ENCODE measurements at places on chromosomes 5 and 9.

DNA sequence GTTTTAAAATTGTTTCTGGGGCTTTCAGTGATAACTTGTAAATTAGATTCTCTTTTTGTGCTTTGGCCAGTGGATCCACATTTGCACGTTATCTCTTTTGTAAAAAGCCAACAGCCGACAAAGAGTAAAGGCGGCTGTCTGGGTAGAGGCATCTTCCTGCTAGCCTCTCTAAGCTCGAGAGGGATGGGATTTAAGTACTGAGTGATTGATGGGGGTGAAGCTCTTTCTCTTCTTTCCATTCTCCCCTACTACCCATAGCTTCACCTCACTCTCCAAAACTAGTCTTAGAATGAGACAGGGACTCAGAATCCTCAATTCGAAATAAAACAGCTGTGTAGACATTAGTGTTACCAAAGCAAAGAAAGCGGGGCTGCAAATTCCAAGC, 3.4 kb downstream of the PBX3 start:
- DNase-seq: no peak

GRCh38 chr5:179380211-179381035, 35.2 kb upstream of the ADAMTS2 start:
- DNase-seq: no peak

GRCh38 chr5:75368391-75368790, 31.4 kb downstream of the HMGCR start:
- DNase-seq: no peak

GRCh38 chr5:175214152-175214551, 229.8 kb downstream of the DRD1 start:
- no peak for DNase-seq

- DNase-seq: no peak
These were observed 218.4 kb downstream of the EBF1 start for GRCh38 chr5:158881091-158881880.

DNA sequence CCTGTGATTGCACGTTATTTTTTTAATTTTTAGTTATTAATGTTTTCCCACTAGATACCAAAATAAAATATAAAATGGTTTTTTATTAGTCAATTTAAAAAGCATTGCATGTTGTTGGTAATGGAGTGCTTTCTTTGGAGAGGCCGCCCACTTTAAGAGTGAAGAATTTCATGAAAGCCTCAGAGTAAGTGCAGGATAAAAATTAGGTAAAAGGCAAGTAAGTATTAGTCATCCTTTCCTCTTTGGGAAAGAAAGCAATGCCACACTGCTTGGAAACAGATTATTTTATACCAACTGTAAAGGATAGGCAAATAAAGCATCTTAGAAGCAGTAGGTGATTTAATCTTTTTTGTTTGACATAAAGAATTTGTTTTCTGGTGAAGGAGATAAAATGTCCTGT, 62.9 kb downstream of the HSD17B4 start:
- DNase-seq: no peak

- no peak for DNase-seq
These were observed 395.2 kb downstream of the BNC2 start for GRCh38 chr9:16475257-16475656.

DNA sequence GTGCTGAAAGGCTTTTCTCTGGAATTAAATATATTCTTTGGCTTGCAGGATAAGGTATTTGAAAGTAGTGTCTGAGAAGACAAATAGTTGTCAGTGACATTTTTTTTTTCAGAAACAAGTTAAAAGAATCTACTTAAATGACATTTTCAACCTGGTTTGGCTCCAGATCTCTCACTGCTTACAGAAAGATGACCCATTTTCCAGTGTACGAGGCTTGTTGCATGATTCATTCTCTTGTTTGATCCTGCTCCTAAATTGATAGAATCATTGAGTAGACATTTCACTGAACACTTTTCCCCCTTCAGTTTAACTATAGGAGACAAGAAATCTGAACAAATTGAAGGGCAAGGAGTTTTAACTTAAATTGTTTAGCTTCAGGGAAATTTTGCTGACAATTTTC, 546.1 kb downstream of the ZNF608 start:
- DNase-seq: no peak

DNA sequence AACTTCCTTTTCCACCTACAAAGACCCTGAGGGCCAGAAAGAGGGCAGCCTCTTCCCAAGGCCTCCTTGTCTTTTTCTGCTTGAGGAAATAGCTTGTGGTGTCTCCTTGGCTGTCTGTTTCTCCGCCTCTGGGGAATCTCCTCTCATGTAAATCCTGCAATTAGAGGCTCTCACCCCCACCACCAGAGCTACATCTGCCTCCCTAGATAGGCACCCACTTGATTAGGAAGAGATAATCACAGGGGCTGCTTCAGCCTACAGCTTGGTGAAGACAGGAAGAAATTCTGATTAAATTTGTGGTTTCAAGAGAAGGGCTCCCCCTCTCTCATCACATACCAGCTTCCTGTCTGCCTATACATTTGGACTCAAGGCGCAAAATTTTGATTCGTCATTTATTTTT, 75.6 kb downstream of the TLR4 start:
- DNase-seq: no peak

DNA sequence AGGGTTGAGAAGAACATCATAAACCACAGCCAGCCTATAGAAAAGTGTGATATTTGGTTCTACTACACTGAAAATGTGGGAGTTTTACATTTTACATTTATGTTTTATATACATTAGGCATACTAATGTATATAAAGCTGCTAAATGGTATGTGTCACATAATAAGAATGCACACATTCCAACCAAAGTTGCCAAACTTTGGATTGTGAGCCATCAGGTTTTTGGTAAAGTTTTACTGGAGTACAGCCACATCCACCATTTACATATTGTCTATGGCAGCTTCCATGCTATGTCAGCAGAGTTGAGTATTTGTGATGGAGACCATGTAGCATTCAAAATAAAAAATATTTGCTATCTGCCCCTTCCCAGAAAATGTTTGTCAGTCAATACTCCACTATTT, 23.1 kb upstream of the TARS1 start:
- no peak for DNase-seq

DNA sequence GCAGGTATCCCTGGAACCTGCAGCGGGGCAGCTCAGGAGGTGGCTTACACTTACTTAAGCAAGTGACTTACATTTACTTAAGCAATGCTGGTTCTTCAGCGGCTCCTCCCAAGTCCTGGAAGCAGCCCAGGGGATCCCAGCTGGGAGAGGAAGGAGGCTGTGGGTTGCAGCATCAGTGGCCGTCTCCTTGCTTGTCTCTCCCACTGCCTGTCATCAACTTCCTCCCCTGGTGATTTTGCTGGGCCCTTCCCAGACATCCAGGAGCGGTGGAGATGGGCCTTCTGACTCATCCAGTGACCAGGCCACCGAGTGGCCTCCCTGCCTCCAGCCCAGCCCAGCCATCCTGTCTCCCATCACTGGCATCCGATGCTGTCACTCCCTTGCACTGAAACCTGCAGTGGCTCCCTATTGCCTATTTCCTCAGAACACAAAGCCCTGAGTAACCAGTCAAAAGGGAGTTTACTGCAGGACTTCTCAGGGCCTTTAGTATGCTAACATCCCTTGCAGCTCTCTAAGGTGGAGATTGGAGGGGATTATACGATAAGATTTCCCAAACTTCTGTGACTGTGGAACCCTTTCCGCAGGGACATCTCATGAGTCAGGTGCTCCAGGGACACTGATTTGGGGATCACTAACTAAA, 155.9 kb upstream of the PHYKPL start:
- no peak for DNase-seq

DNA sequence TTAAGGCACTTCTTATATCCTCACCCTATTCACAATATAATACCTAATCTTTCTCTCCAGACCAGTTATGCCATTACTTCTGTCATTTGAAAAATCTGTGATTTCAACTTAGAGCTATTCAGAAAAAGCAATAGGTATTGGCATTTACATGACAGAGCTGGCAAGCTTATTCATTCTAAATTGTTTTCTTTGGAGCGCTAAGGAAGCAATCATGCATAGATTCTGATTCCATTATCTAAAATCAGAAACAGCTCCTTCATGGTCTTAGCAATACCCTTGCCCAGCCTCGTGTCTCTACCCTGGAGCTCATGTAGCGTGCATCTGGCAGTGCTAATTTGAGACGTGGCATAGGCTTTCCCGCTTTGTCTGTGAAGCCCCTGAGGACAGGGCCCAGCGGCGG, 4.5 kb downstream of the SLC1A1 start:
- DNase-seq: no peak

- no peak for DNase-seq
These were observed 31.4 kb downstream of the CHSY3 start for GRCh38 chr5:129935626-129936025.

DNA sequence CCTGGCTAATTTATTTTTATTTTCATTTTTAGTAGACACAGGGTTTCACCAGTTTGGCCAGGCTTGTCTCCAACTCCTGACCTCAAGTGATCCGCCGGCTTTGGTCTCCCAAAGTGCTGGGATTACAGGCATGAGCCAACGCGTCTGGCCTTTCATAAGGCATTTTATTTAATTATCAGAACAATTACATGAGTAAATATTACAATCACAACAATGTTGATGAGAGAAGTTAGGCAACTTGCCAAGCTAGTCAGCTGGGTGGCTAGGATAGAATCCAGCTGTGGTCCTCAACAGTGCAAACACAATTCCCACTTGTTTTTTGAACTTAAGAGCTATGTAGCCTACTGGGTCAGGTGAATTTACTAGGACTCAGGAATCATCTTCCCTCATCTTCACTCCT, 22.0 kb downstream of the C9orf57 start:
- no peak for DNase-seq

GRCh38 chr5:50711280-50711679, 44.8 kb downstream of the PARP8 start:
- DNase-seq: no peak

DNA sequence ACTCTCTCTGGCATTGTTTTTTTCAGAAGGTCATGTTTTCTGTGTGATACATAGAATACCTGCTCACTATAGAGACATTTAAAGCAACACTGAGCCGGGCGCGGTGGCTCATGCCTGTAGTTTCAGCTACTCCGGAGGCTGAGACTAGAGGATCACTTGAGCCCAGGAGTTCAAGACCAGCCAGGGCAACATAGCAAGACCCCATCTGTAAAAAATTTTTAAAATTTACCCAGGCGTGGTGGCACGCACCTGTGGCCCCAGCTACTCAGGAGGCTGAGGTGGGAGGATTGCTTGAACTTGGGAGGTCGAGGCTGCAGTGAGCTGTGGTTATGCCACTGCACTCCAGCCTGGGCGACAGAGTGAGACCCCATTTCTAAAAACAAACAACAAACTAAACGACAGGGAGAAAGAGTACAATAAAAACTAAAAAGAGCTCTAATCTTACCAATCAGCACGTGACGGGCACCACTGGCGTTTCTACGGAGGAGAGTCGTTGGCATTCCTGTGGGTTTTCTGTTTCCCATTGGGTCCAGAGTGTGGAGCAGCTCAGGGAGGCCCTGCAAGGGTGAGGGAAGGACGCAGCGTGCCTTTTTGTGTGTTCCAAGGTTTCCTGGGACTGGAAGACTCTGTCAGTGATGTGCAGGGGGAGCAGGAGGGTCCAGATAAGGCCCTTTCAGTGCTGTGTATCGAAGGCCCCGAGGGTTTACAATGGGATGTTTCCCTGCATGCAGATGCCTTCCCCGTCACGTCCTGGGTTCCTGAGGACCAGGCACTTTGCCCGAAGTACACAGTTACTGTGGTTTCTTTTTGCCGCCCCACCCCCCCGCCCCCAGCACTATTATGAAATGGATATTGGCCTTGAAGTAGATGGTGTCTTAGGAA, 7.2 kb upstream of the RNU6ATAC start:
- DNase-seq: no peak

- no peak for DNase-seq
These were observed 1.0 kb upstream of the RABL6 start for GRCh38 chr9:136806631-136807201.

DNA sequence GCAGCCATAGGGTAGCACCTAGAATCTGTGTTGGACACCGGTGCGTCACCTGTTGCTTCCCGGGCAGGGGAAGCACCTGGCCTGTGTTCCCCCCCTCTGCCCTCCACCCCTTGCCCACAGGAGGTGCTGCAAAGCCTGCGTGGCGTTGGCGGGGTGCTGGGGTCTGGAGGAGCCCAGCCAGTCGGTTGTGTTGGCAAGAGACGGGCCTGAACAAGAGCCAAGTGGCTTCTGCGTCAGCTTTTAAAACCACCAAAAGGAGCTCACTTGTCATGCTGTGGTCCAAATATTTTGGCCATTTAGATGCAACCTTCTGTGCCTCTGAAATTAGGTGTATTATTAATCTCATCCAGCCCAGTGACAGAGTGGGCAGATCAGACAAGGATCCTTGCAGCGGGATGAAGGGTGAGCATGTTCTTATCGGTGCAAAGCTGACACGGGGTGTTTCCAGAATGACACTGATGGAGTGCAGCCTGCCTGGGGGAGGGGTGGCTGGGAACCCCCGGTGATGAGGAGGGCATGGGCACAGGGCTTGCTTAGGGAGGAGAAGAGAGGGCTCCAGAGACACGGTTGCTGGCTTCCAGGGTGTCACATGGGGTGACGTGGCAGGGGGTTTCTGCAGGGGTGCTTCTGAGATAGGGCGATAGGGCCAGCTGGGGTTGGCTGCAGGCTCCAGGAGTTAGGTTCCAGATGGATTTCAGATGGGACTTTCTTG, 9.7 kb upstream of the RXRA start:
- DNase-seq: no peak

DNA sequence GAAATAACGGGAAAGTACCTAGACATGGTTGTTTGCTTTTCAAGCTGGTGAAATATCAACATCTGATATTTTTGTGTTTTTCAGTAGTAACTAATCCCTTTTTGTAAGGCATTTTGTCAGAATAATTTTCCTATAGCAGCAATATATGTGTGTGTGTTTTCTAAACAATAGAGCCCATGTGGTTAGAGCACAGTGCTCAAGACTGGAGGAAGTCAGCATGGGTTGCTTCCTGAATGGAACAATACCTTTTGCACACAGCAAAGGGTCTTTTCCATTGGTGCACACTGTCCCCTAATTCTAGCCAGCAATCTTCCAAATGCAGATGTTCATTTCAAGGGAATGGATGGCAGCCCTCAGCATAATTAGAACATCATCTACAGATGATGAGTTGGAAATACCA, 270.1 kb downstream of the AOPEP start:
- no peak for DNase-seq

GRCh38 chr5:33364406-33364805, 76.4 kb upstream of the TARS1 start:
- no peak for DNase-seq

DNA sequence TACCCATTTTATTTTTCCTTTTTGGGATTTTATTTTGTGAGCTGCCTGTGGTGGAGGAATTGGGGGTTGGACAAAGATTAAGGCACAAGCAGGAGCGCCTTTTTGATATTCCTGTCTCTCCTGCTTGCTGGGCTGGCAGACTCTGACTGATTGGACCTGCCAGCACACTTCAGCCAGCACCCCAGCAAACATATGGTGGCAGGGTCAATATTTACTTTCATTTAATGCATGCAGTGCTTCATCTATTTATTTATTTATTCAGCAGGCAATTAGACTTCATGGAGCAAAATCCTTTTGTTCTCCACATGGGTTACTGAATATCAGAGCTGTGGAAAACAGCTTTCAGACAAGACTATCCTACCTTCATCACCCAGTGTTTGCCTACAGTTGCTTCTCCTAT, 48.4 kb upstream of the EPB41L4A start:
- no peak for DNase-seq
